ENCODE measurements at places on chromosomes 6 and 20.

GRCh38 chr6:13373488-13373886 lies 45.1 kb upstream of the TBC1D7 start:
- DNase-seq: peak; percentile 68

DNA sequence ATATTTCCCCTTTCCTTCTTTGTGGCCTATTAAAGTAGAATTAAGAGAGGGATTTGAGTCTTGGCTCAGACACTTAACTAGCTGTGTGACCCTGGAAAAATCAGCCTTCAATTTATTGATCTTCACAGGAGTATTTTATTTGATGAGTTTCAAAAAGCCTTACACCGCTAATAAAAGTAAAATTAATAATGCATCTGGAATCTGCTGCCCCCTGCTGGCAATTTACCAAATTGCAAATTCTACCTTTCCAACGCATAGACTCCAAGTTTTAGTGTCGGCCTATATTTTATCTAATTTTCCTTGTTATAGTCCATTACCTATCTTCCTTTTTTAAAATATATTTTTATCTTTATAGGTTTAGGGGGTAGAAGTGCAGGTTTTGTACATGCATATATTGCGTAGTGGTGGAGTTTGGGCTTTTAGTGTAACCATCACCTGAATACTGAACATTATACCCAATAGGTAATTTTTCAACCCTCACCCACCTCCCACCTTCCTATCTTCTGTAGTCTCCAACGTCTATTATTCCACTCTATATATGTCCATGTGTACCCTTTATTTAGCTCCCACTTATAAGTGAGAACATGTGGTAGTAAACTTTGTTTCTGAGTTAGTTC lies 46.3 kb downstream of the GOPC start:
- DNase-seq: peak; percentile 68

- no peak for DNase-seq
Observed at GRCh38 chr6:84842525-84843166, 78.2 kb upstream of the TBX18 start.

DNA sequence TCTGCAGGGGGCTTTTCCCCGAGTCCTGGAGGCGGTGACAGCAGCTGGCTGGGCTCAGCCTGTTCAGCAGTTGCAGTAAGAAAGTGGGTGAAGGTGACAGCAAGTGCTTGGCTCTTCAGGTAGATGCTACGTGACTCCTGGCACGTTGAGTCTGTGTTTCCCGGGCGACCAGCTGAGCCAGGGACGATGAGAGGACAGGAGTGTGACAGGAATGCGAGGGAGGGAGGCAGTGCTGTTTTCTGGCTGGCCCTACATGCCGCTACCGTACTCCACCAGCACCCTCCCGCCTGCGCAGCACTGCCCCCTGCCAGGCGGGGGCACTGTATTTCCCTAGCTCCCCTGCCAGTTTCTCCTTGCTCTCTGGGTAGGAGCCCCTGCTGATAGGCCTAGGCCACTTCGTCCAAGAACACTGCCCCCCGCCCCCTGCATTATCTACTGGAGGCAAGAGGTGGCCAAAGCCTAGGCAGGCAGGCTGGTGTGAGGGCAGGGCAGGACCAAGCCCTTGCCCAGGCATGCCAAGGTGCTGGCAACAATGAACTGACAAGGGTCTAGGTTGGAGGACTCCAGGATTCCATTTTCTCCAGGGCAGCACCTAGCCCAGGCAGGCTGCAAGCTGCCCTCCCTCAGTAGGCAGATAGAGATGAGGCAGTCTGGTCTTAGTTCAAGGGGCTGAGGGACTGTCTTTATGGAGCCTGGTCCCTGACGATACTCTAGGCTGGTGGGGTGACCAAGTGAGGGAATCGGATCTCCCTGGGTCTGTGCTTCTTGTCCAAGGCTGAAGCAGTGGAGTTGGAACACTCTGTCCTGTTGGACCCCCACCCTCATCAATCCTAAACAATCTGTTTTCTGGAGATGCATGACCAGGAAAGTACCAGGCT lies 19.2 kb downstream of the MRPS18A start:
- DNase-seq: peak; percentile 67

DNA sequence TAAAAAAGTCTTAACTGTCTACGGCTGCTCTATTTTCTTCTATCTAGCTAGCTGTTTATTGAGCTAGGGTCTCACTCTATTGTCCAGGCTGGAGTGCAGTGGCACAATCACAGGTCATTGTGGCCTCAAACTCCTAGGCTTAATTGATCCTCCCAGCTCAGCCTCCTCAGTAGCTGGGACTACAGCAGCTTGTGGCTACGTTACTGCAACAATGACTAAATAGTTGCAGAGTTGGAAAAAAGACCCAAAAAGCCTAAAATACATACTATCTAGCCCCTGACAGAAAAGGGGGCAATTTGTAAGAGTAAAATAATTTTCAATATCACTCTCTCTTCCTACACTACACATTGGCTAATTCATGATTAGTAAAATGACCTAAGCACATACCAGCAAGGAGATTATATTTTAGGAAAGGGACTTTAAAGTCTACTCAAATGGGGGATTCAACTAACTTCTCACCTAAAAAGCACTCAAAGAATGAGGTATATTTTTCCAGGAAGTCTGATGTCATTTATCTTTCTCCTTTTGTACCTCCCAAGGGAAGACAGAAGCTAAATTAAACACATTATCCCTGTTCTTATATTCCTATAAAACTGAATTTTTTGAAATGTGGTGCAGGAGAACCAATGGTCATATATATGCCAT lies 82.8 kb downstream of the ZMYND8 start:
- DNase-seq: peak; percentile 20

GRCh38 chr20:25338112-25339023 lies 52.3 kb downstream of the ABHD12 start:
- DNase-seq: no peak

DNA sequence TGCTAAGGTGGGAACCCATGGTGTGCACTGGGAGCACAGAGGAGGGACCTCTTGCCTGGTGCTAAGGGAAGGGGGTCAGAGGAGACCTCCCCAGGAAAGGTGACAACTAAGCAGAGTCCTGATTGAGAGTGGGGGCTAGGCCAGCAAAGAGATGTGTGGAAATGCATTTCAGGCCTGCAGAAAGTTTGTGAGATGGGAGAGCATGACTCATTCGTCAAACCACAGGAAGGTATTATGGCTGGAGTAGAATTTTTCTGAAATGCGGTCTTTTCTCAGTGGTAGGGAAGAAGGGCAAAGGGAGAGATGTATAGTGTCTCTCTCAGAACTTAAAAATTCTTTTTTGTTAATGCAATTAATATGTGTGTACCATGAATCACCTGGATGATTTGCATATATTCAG lies 23.6 kb upstream of the EDN1 start:
- DNase-seq: no peak

GRCh38 chr6:56865081-56865875 lies 89.6 kb upstream of the BEND6 start:
- no peak for DNase-seq

DNA sequence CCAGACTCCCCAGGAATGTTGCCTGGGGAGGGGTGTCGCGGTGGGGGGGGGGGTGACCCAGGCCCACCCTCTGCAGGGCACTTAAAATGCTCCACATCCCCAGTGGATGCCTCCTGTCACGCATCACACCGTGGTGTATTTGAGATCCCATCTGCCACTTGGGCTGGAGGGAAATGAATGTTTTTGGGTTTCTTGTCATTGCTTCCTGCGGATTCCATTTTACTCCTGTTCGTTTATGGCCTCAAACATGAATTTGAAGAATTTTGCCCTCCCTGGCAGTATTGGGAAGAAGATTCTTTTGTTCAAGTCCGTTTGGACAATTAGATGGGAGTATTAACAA lies 544 bp upstream of the KHDC1 start:
- DNase-seq: no peak

GRCh38 chr6:84763886-84764331 lies 489 bp downstream of the TBX18 start:
- DNase-seq: no peak

GRCh38 chr6:5634525-5634924 lies 372.2 kb downstream of the NRN1 start:
- no peak for DNase-seq

GRCh38 chr6:130900913-130901312 lies 73.7 kb downstream of the SMLR1 start:
- no peak for DNase-seq

DNA sequence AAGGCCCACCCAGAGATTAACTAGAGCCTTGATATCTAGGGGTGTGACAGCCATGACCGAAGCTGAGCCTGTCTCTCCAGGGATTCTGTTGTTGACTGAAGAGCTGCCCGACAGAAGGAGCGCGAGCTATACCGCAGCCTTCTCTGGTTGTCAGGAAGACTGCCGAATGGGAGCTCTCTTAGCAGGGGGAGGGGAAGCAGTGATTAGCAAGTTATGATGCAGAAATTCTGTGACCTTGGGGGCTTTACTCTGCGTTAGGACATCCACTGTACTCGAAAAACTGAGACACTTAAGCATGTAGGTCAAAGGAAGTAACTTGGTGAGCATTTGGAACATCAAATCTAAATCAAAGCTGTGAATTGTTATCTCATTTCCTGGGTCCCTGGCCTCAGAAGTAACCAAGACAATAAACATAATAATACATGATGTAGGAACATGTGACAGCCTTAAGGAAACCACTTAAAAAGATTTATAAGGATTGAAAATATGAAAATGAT lies 84.7 kb downstream of the MAP3K4 start:
- DNase-seq: no peak

GRCh38 chr6:28634761-28635546 lies 109.3 kb downstream of the GPX5 start:
- no peak for DNase-seq

DNA sequence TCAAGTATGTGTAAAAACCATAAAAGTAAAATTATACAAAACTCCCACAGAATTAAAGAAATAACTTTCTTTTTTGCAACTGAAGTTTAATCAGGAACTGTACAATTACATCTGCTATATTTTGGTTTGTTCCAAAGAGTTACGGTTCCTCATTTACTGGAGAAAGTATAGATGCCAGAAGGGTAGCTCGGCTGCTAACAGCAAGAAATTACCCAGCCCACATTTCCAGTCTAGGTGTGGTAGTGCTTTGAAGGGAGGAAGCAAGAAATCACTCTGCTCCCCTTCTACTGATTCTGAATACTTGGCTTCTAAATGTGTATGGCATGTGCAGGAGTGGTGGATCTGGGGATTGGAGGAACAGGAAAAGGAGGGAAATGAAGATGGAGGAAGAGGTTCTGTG lies 441.3 kb downstream of the CDC5L start:
- DNase-seq: peak; percentile 17

GRCh38 chr6:16762550-16763477 lies 1.6 kb upstream of the ATXN1 start:
- DNase-seq: peak; percentile 72

DNA sequence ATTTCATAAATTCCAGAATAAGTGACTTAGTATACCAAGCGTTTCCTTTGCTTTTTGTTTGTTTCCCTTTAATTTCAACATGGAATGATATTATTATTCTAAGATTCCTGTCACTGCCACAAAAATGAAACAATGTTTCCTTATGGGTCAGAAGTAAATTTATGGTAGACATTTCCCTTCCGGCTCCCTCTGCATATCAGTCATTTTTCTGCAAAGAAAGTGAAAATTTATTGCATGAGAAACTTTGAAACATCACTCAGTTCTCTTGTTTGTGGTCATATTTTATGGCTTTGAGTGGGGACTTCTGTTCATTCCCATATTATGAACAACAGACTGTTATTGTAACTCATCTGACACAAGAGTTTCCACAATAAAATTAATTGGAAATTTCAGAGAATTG lies 97.8 kb downstream of the NKAIN2 start:
- DNase-seq: no peak

DNA sequence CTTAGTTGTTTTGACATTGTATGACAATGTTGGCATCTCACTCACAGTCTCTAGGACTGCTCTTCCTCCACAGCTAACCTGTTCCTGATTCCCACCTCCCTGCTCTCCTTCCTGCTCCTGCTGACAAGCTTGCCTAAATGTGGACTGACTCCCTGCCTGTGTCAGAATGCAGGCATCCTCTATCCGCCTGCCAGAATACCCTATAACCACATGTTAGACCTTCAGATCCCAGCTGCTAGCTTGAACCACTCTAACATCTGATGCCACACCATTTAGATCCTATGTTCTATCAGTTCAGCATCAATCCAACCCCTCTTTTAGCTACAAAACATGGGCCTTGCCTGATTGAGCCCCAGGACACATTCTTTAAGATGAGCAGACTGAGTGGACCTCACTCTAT lies 12.2 kb downstream of the FILIP1 start:
- DNase-seq: no peak

DNA sequence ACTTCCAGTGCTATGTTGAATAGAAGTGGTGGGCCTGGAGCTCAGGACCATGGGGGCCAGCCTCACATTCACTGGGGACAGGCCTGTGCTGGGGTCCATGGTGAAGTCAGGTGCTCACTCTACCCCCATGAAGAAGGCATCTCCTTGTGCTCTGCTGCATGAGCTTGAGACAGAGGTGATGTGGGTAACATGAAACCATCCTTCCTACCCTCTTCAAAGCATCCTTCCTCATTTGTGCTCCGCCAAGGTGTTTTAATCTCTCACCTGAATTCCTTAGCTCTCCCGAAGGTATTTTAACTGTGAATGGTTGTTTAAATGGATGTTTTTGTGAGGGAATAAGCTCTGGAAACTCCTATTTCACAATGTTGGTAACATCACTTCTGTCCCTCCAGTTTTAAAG lies 209.6 kb upstream of the PCSK2 start:
- DNase-seq: no peak

GRCh38 chr20:51462566-51463276 lies 79.8 kb downstream of the NFATC2 start:
- DNase-seq: no peak

DNA sequence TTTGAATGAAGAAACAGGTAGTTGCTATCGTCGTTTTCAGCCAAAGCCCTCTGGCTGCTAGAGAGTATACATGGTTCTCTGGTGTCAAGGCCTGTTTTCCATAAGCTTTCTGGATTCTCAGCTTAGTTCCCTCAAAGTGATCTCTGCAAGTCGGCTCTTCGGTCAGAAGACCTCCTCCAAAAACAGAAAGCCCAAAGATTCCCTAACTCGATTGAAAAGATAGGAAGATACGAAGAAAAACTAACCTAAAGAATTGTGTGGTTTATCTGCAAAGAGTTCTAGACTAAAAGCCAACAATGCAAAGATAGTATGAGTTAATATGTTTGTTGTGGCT lies 545 bp upstream of the ASCC3 start:
- peak; percentile 2 for DNase-seq

DNA sequence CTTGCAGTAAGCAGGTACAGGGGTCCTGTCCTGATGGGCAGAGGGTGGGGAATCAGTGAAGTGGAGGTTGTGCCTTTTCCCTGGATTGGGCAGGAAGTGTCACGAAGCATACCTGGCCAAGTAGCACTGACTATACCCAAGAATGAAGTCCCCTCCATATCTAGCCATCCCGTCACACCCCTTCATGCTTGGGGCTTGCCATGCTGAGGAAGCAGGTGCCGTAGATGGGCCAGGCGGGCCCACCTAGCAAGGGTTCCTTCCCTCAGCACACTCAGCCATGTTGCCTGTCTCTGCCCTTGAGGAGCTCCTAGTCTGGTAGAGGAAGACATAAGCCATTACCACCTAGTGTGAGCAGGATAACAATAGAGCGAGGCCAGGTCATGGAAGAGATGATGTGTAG lies 33.5 kb downstream of the EIF2S2 start:
- no peak for DNase-seq

- DNase-seq: no peak
Observed at GRCh38 chr6:167127785-167128531, 5.1 kb downstream of the CCR6 start.

GRCh38 chr6:142303176-142303533 lies 1.3 kb downstream of the ADGRG6 start:
- no peak for DNase-seq

Data from suppressor macrophage treated with lipopolysaccharide for 4 hours (primary cell).